ENCODE measurements at places on chromosomes 6 and 20. TPM values are rescaled to one million over a fixed set of nuclear protein-coding genes. Genes with fewer than 3 reads are reported as not detected.

- DNase-seq, result no peak
These were observed 142.0 kb downstream of the UST start for GRCh38 chr6:148888856-148889255.

DNA sequence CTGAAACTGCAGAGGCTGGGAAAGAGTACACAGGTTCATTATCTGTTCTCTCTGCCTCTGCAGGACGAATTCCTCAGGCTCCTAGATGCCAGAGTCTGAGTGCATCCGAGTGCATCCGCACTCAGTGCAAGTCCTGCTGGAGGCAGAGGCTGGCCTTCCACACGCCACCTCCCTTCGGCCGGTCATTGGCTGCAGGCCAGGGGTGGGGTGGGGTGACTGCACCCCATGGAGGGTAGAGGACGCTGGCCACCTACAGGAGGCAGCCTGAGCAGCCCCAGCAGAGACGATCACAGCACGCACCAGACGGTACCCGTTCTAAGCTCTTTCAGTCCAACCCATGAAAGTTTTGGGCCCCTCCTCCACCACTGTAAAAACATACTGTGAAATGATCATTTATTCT, 11.7 kb downstream of the SFT2D1 start:
- peak; percentile 36 for DNase-seq

GRCh38 chr6:161366301-161366923, 92.6 kb upstream of the AGPAT4 start:
- DNase-seq, result no peak

GRCh38 chr6:123415844-123416468, 220.8 kb downstream of the TRDN start:
- peak; percentile 46 for DNase-seq

DNA sequence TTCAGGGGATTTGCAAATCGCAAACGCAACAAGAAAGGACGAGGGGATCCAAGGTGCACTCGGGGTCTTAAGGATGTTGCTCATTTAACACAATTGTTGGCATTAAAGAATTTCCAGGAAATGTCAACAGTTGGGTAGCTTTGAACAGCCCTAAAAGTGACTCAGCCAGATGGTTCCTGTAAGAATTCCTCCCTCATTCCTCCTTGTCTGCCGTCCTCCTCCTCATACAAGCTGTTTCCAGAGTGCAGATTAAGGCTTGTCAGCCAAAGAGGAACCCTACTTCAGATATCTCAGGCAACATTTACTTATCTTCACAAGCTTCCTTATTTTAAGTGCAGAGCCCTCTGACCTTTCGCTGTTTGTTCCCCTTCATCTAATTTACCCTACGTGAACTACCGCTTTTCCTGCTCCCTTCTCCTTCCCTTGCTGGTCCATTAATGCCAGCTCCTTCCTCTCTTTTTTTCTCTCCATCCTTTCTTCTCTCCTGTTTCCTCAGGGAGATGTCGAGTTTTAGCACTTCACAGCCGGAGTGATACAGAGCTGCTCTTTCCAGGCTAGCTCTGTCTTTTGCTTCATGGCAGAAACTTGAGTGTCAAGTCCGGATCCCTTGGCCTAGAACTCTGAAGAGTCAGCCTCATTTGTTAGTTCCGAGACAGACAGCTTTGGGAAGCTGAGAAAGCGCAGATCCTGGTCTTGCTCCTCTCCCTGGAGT, 26.1 kb upstream of the TBC1D7 start:
- DNase-seq, result peak; percentile 66

DNA sequence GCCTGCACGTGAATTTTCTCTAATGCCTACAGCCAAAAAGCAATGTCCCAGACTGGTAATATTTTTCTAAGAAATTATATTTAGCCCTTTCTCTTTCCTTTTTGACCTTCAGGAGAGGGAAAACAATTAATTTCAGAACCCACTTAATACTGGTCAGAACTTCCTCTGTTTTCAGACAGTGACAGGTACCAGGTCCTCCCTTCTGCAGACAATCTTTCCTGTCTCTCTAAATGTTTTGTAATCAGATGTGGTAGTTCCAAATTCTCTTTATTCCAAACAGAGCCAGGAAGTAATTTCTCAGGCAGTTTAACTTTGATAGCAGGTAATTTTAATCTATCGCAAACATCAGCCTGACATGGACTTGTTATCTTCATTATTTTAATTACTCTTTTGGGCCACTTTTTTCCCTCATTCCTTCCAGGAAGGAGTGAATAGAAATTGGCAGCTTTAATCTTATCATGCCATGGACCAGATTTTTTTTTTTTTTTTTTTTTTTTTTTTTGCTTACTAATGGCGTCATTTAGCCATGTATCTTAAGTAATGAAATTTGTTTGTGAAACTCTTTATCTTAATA, 348.6 kb upstream of the SOX4 start:
- DNase-seq, result no peak

DNA sequence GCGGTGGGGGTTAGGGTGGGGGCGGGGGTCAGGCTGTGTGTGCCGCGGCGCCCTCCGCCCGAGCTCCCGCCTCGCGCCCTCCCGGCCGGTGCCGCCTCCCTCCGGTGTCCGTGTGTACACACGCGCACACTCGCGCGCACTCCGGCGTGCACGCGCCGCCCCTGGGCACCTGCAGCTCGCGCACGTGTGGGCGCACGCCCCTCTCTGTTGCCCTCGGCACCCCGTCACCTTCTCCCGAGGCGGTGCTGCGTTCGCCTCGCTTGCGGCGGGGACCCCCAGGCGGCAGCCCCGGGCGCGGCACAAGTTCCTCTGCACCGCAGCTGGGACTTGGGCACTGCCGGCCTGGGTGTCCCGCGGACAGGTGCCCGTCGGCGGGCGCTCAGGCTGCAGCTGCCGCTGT, 525 bp downstream of the MACROD2 start:
- DNase-seq, result no peak

DNA sequence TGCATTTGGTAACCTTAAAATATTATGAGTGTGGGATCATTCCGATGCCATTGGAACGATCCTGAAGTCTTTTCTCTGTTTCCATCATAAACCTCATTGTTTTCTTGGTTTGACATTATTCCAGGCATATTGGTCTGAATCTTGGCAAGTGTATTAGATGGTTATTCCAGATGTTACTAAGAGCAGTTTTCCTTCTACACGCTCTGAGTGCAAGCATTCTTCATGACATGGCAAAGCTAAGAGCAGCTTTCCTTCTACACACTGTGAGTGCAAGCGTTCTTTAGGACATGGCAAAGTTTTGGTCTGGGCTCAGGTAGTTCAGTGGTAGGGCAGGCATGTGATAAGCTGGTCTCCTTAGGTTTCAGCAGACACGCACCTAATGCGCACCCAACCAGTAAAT, 53.0 kb downstream of the SMOC2 start:
- no peak for DNase-seq

DNA sequence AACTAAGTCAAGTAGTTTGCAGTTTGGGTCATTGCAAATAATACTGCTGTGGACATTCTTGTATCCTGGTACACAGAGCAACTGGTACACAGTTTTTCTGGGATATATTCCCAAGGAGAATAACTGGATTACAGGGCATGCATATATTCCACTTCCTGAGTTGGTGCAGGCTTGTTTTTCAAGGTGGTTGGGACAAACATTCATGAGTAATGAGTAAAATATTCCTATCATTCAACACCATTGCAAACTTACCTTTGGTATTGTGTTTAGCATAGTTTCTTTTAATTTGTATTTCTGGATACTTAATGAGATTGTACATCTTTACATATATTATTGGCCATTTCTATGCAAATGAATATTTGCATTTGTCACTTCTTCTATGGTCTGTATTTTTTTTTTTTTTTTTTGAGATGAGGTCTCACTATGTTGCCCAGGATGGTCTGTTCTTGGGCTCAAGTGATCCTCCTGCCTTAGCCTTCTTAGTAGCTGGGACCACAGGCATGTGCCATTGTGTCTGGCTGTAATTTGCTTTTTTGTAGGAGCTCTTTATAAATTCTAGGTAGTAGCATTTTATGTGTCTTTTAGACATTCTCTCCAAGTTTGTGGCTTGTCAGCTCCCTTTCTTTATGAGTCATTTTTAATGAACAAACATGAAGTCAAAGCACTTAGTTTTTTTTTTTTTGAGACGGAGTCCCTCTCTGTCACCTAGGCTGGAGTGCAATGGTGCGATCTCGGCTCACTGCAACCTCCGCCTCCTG, 158.7 kb downstream of the SOX4 start:
- peak; percentile 46 for DNase-seq

- no peak for DNase-seq
These were observed 31.4 kb downstream of the PTK7 start for GRCh38 chr6:43107344-43108062.

DNA sequence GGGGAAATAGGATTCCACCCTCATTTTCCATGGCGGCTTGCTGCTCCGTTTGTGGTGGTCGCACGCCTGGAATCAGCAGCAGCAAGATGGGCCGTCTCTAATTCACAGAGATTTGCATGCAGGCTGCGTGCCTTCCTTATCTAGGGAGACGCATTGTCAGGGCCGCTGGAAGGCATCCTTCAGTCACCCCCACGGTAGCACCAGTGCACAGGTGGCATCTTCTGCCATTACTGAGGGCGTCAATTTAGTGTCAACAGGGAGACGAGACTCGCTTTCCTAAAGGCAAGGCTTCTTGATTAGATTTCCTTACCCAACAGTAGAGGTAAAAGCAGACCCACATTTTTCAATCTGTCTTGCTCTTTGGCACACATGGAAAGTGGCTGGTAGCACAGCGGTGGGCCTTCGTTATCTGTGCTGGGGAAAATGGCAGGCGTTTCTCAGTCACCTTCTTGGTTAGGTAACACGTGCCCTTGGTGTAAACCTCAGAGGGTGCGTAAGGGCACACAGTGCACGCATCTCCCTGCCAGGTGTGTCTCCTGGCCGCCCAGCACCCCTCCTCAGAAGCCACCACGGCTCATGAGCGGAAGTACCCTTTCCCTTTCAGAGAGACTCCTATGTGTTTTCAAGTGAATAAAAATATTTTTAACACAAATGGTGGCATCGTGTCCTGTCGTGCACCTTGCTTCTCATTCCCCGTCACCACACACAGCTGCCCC, 27.3 kb upstream of the VSTM2L start:
- no peak for DNase-seq

DNA sequence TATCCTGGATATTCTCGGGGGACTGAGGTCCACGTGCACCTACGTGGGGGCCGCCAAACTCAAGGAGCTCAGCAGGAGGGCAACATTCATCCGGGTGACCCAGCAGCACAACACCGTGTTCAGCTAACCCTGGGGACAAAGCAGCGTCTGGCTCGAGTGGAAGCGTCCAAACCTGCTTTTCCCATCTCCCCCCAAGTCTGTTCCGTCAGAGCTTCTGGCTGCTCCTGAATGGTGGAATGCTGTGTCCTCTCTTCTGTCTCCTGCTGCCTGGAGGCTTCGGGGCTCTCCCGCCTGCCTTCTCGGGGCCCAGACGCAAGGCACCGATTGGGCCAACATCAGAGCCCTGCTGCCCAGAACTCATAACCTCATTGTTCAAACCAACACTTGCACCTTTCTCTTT, 56.7 kb downstream of the GMPR start:
- no peak for DNase-seq

Gene COL10A1
- total RNA-seq, result 1.4 TPM

Gene MMP24
- total RNA-seq, result 0.69 TPM

Gene TAP1
- total RNA-seq, result 50.1 TPM

Gene FRK
- total RNA-seq, result 1.9 TPM

Gene RNF39
- not detected for total RNA-seq

Gene MCM3
- 149 TPM for total RNA-seq

Gene RPP21
- 53.9 TPM for total RNA-seq

Gene XRN2
- total RNA-seq, result 125 TPM

Gene SRSF12
- total RNA-seq, result not detected

Gene POFUT1
- total RNA-seq, result 64.4 TPM

Gene TRDN
- not detected for total RNA-seq

Gene SPATS1
- total RNA-seq, result not detected

Gene ULBP1
- total RNA-seq, result 0.13 TPM

Gene SLC26A8
- total RNA-seq, result not detected

Gene CD24
- 21.5 TPM for total RNA-seq

Data from LHCN-M2 (cell line).